Activated CD8-positive, alpha-beta memory T cell treated with anti-CD3 and anti-CD28 coated beads for 4 hours (primary cell): ENCODE measurements at places on chromosomes 7 and 10.

DNA sequence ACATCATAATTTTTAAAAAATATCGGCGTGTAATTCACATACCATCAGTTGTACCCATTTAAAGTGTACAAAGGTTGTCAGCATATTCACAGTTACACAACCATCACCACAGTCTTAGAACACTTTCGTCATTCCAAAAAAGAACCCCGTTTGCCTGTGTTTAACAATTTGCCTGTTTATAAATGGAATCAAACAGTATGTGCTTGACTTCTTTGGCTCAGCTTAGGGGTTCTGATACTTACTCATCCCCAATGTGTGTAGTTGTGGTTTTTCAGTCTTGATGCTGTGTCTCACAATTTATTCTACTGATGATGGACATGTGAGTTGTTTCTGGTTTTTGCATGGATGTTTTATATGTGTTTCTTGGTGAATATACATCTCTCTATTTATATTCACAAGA lies 50.0 kb downstream of the PRPF18 start:
- DNase-seq = no peak

GRCh38 chr10:74363727-74364126 lies 212.7 kb downstream of the ADK start:
- no peak for DNase-seq

- DNase-seq = no peak
These were observed 114.2 kb downstream of the C10orf105 start for GRCh38 chr10:71605263-71605962.

- no peak for DNase-seq
These were observed 1.6 kb downstream of the DOCK1 start for GRCh38 chr10:126906704-126907422.

DNA sequence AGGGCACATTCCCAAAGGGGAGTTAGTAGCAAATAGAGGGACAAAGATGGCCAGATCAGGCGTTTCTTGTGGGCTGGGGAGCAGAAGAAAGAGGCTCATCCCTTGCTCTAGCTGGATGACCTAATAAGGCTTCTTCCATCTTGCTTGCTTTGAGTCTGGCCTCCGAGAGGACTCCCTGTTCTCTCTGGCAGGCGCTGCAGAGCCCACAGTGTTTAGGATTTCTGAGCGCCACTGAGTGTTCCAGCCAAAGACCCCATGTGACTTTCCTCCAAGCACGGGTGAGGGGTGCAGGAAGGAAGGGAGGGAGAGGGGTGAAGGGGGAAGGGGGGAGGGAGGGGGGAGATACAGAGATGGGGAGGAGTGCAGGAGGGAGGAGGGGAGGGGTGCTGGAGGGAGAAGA lies 203.8 kb upstream of the SVIL start:
- DNase-seq = no peak

DNA sequence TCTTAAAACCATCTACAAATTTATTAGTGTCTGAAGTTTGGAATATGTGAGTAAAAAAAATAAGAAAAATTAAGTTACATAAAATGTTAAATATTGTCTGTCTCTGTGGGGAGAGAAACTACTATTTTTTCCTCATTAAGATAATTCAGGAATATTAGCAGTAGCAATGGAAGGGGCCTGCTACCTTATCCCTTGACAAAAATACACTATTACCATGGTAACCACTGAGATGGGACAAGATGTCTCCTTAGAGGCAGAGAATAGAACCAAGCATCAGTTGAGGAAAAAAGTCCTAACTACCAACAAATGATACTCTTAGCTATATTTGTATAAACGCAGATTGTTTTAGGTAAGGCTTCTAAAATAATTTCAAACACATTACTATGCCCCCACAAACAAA lies 150.7 kb upstream of the LSM8 start:
- DNase-seq = no peak

DNA sequence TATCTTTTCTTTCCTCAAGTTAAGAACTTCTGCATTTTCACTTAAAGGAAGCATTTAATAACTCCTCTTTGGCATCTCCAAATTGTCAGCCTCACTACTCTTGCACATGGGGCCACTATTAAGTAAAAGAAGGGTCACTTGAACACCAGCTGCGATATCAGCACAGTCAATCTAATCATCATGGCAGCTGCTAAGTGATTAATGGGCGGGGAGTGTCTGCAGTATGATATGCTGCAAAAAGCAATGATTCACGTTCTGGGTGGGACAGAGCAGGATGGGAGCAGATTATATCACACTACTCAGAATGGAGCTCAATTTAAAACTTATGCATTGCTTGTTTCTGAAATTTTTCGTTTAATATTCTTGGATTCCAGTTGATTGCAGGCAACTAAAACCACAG lies 447.4 kb upstream of the PFKP start:
- no peak for DNase-seq

DNA sequence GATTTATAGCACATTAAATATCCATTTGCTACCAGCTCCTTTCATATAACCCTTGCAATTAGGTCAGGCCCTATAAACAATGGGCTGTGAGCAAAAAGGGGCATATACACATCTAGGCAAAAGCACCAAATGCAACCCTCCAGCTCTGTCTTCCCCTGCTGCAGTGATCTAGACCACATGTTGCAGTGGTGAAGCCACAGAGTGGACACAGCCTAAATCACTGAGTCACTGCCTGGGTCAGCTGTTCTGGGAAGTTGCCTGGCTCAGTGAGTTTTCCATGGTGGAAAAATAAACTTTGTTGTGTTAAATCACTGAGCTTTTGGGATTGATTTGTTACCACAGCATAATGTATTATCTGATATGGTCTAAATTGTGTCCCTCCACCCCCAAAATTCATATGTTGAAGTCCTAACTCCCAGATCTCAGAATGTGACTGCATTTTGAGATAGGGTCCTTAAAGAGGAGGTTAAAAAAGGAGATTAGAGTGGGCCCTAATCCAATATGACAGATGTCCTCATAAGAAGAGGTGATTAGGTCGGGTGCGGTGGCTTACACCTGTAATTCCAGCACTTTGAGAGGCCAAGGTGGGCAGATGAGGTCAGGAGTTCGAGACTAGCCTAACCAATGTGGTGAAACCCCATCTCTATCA lies 70.4 kb downstream of the ZFAND4 start:
- DNase-seq = no peak

GRCh38 chr10:62159351-62159750 lies 109.3 kb downstream of the RTKN2 start:
- DNase-seq = no peak

DNA sequence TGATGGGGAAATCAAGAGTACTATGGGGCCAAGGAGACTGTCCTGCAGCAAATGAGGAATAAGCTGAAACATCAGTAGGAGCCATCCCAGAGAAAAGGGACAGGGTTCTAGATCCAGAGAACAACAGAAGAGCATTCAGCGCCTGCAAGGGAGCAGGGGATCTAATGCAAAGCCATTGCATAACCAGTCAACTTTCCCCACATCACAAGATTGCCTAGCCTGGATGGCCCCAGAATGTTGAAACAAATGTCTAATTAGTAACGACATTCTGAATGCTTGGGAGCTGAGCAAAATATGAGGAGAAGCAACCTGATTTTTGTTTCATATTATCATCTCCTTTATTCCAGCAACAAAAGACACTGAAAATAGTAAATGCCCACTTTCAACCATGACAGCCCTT lies 2.7 kb upstream of the MPP7 start:
- no peak for DNase-seq

GRCh38 chr7:11754123-11754522 lies 77.9 kb downstream of the THSD7A start:
- no peak for DNase-seq

DNA sequence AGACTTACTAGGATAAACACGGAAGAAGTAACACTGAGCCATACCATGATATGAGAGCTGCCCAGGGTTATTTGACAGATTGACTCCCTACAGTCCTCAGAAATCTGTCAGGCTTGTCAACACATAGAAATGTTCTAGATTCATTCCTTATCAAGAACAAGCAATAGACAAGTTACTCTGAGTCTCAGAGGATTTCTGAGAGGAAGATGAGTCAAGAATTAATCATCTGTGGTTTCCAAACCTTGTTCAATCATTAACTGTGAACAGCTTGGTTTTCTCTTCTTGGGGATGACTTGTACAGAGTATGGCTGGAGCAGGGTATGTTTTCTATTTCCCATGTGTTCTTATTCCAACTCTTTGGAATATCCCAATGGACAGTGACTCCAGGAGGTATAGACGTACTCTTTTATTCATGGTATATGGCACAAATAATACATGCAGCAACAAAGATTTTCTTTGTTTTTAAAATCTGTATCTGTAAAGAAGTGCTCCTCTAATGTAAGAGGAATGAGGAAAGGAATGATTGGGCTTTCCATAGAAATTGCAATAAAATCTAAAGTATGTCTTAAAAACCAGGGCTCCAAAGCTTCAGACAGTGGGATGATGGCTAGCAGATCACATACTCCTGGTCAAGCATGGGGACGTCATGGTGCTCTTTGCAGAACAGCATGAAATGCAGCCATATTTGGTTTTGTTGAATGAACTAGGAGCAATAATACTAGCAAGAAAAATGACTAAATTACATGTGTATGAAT lies 11.9 kb upstream of the SFR1 start:
- no peak for DNase-seq

- DNase-seq = no peak
These were observed 430.6 kb upstream of the KCND2 start for GRCh38 chr7:119842337-119842736.

- DNase-seq = no peak
These were observed 153.2 kb upstream of the FZD8 start for GRCh38 chr10:35795131-35795824.

GRCh38 chr7:109842386-109842785 lies 1248.5 kb upstream of the LRRN3 start:
- no peak for DNase-seq

GRCh38 chr10:110226926-110227641 lies 19.7 kb downstream of the MXI1 start:
- DNase-seq = peak; percentile 67

DNA sequence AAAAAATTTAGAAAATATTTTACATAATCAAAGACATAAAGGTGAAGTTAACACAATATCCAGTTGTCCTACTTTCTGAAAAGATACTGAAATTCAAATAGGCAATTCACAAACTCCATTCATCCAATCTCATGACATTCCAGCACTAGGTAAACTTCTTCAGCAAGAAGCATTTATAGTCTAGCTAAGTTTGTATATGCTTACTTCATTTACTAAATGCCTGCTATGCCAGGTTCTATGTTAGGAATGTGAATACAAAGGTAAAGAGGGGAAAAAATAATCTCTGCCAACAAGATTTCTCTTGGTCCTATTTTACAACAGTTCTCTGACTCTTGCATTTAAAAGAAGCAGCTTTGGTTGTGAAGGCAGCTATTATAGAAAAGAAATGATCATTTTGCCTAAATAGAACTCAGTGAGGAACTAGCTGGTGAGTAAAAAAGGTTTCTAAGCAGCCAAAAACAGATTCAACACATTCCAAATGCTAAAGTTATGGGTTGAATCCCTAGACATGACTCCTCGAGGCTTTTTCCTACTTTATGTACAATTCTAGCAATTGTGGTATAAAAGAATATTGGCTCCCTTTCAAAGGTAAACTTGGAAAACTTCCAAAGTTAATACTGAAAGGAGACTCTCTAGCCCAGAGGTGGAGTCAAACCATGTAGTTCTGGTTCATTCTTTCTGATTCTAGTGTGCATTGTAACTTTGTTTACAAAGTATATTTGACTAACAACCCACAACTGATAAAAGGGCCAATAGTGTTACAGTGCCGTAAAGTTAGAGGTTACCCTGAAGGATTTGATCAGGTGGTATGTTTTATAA lies 30.9 kb upstream of the KLHL7 start:
- DNase-seq = no peak

- DNase-seq = no peak
These were observed 141.5 kb downstream of the PPP1R17 start for GRCh38 chr7:31828520-31828919.
